Posterior cingulate gyrus (tissue), 11 donors: ENCODE measurements at places on chromosomes 4 and X.

GRCh38 chr4:25779021-25779420 is 83.8 kb downstream of the SEL1L3 start:
- DNase-seq, result no peak

GRCh38 chrX:3029129-3029528 is 12.1 kb upstream of the ARSF start:
- no peak for DNase-seq

DNA sequence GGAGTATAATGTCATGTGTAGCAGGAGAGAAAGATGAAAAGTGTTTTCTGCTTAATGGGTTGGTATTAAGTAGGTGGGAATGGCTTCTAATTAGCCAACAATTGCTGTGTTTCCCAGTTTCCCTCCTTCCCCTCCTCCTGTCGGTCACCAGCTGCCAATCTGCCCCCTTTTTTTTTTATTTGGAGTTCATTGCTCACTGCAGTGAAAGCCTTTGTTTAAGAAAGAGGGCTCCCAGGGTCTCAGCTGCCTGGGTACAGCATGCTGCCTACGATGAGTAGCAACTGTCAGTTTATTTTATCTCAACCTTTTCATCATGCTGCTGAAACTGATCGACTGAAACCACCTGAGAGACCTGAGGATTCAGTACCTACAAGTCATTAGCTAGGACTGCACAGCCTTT is 149.0 kb downstream of the POU4F2 start:
- no peak for DNase-seq

DNA sequence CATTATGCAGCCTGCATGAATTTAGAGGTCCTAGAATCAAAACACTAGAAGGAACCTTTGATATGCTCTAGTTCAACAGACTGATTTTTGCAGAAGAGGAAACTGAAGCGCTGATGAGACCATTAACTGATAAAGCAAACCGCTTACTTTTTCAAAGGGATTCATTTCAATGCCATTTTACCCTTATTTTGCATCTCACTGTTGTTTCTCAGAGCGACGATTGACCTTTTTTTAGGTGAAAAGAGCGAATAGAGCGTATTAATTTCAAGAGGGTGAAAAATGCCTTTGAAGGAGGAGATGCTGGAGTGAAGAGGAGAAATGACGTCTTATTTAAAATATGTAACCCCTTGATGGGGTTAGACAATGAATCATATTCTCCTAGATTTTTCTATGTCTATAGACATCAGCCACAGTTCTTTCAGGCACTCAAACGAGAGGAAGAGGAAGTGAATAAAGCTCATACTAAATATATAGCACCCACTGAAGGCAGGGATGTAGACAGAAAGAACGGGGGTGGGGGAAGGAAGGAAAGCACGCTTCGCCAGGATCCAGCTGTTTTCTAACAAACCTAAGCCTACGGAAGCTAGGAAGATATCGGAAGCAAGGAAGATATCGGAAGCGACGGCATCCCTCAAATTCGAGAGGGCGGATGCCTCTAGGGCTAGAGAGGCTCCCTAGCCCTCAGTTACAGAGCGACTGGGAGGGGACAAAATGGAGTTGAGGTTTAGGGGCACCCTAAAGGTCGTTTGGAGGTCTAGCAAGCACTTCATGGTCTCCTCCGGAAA is 848 bp downstream of the ACSL4 start:
- DNase-seq, result no peak

- no peak for DNase-seq
Measured at GRCh38 chrX:50798783-50799182, 15.2 kb downstream of the SHROOM4 start.

DNA sequence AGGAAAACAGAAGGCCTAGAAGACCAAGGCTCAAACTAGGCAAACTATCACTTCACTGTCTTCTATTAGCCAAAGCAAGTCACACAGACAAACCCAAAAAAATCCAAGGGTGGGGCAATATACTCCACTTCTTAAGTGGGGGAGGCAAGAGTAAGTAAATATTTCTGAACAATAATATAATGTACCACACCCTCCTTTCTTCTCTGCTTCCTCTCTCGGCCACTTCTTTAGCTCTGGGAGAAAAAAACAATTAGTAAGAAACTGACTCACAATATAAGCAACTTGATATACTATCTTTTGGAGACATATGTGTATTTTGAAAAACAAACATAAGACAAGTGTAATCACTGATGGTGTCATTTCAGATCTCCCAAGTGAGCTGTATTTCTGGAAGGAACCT is 14.8 kb downstream of the DCAF8L1 start:
- DNase-seq, result no peak

- DNase-seq, result peak; percentile 88
Measured at GRCh38 chr4:122922877-122923511, 597 bp upstream of the NUDT6 start.

DNA sequence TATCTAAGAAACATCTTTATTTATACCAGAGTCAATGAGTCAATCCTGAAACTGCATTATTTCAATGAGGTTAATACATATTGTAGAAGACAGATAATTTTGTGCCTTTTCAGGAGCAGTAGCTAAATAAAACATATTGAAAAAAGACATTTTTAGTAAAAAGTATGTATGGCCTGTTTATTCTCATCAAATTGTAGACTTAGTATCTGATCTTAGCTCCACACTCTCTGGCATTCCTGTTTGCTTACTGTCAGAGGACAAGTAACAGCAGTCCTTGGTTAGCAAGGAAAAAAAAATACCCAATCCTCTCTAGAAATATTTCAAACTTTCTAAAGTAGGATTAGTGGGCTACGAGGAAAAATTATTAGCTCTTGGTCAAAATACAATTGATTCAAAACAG is 50.5 kb upstream of the GUCY1A1 start:
- DNase-seq, result no peak

DNA sequence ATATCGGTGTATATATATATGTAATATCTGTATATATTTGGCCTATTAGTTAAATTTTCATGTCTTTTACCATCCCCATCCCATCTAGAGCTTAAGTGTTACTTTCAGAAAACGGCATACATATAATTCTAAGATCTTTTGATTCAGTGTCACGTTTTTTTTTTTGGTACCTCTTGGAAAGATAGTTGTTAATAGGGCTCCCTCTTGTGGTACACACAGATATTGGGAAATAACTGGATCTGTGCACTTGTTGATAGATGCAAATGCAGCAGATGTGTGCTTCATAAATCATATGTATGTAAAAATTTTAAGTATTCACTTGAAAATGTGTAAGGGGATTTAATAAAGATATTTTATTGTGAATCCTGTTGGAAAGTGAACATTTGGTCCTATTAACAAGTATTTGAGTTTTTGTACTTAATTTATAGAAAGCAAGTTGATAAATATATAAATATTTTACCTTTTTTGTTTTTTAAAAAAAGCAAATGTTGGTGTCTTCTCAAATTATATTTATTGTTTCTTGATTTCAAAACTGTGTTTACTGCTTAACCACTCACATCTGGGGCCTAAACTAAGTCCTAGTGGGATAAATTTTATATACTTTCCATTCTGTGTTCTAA is 74.7 kb downstream of the PAQR3 start:
- DNase-seq, result no peak

- DNase-seq, result no peak
Measured at GRCh38 chr4:105979506-105979905, 84.2 kb downstream of the NPNT start.

- DNase-seq, result no peak
Measured at GRCh38 chr4:152224223-152224622, 311.7 kb downstream of the FBXW7 start.

- no peak for DNase-seq
Measured at GRCh38 chr4:38413524-38414341, 250.3 kb upstream of the KLF3 start.

DNA sequence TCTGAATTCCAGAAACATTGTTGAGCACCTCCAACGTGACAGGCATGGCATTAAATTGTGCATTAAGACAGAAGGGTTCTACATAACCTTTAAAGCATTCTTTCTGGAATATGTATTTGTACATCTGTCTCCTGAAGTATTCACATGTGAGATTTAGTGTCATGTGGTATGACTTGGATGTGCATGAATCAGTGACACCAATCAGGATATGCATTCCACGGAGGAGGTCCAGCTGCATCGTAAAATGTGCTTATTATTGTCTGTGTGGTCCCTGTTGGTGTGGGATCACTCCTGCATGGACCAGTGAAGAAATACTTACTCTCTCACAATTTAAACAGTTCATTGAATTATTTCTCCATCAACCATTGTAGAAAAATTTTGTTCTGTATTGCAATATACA is 149.0 kb downstream of the MID1 start:
- no peak for DNase-seq

DNA sequence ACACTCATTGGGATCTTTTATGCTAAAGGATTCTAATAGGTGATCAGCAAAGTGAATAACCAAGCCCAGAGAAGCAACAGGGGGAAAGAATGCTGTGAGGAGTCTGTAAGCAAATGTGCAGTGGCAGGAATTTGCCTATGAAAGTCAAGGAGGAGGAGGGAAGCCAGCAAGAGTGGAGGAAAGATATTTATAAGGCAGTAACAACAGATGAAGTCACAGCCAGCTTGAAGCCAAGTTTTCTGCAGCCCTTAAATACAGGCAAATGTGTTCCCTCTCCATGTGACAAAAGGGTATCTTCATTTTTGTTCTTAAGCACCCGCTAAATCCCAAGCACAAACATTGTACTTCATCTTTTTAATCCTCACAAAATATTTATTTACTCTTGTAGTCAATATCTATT is 275.0 kb upstream of the CLNK start:
- DNase-seq, result no peak

DNA sequence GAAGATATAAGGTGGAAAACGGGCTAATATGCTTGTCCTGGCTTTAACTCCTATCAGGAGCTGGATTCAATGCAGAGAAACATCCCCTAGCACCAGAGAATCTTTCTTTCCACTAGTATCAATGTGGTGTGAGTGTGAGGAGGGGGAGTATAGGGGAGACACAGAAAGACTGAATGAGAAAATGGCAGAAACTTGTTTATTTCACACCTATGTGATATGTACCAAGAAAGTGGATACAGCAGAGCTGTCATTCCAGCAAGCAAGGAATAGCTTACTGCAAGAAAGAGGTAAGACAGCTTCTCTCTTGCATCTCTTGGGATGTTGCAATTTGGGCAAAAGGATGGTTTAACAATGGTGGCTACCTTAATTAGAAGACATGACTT is 105.6 kb downstream of the LNX1 start:
- DNase-seq, result no peak

GRCh38 chr4:139958739-139959098 is 195.3 kb downstream of the MAML3 start:
- DNase-seq, result no peak

GRCh38 chr4:123922847-123923246 is 526.3 kb downstream of the SPRY1 start:
- no peak for DNase-seq

GRCh38 chr4:80459918-80460473 is 124.5 kb downstream of the CFAP299 start:
- DNase-seq, result no peak

DNA sequence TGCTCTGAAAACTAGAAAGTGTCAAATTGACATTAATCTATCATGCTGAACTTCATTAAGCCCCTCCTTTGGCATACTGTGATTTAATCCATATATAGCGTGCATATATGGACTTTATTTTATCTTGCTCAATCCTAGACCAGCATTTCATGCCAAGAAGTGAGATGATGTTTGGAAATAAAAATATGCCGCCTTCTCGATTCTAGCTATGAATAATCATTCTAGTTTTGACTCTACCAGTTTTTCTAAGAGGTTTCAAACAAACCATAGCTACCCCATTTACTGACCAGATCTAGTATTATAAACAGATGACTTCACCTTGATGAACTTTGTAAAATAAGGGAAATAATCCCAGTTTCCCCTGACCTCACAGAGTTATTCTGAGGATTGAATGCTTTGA is 95.0 kb downstream of the ARX start:
- DNase-seq, result no peak

DNA sequence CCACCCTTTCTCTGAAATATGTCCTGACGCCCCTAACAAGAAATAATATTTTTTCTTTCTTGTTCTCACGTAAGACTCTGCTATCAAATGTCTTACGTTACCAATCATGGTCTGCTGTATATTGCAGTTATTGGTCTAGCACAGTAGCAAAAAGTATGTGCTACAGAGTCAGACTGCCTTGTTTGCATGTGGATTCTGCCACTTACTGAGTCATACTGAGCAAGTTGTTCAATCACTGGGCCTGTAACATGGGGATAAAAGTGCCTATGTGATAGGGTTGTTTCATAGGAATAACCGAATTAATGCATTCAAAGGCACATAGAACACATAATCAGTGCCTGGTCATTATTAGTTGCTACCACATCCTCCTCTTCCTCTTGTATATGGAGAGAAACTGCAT is 14.1 kb downstream of the RPGR start:
- no peak for DNase-seq

- DNase-seq, result peak; percentile 52
Measured at GRCh38 chr4:139665690-139666529, at the start of gene MGST2. MGST2 (plus strand) TSS chr4:139665819; CDS start chr4:139666020, 201 bp downstream.

GRCh38 chrX:94058728-94059382 is 384.8 kb downstream of the FAM133A start:
- no peak for DNase-seq

GRCh38 chr4:143377611-143378099 is 41.0 kb downstream of the GAB1 start:
- DNase-seq, result no peak

GRCh38 chr4:6527683-6528595 is 47.0 kb upstream of the MAN2B2 start:
- no peak for DNase-seq

GRCh38 chrX:28491941-28492340 is 95.3 kb upstream of the IL1RAPL1 start:
- no peak for DNase-seq

- no peak for DNase-seq
Measured at GRCh38 chrX:50680990-50681389, 133.0 kb downstream of the SHROOM4 start.
